ENCODE measurements at places on chromosomes 1 and 21.

- DNase-seq = no peak
Observed at GRCh38 chr1:10867914-10868598, 71.6 kb upstream of the CASZ1 start.

DNA sequence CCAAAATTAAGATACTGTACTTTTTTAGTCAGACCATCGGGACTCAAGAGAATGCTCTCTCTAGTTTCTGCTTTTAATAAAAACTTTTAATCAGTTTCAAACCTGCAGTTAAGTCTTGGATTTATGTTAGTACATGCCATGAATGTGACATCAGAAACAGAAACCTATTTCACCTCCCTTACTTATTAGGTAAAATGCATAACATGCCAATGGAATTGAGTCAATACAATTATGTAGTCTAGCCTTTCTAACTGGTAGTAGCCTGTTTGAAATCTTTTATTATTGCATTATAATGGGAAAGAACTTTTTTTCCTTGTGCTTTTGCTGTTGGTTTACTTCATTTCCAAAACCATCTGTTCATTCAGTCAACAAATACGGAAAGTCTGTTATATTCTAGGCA is 4.8 kb downstream of the PHACTR4 start:
- no peak for DNase-seq

DNA sequence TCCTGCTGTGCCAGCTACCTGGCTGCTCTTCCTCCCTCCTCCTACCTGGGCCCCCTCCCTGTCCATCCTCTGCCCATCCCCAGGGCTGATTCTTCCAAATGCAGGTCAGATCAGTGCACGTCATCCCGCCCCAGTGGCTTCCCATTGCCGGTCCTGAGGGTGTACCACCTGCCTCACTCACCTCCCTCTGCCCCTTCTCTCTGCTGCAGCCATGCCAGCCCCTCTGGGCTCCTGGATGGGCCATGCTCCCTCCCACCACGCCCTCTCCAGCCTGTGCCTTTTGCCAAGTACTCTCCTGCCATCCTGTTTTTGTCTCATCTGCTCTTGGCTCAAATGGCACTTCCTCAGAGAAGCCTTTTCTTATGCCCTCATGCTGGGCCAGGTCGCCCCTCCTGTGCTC is 95.8 kb downstream of the ARHGEF10L start:
- no peak for DNase-seq

- peak; percentile 64 for DNase-seq
Observed at GRCh38 chr21:45590246-45590725, 48.0 kb upstream of the SLC19A1 start.

- DNase-seq = no peak
Observed at GRCh38 chr1:202029171-202029665, 18.8 kb downstream of the ELF3 start.

DNA sequence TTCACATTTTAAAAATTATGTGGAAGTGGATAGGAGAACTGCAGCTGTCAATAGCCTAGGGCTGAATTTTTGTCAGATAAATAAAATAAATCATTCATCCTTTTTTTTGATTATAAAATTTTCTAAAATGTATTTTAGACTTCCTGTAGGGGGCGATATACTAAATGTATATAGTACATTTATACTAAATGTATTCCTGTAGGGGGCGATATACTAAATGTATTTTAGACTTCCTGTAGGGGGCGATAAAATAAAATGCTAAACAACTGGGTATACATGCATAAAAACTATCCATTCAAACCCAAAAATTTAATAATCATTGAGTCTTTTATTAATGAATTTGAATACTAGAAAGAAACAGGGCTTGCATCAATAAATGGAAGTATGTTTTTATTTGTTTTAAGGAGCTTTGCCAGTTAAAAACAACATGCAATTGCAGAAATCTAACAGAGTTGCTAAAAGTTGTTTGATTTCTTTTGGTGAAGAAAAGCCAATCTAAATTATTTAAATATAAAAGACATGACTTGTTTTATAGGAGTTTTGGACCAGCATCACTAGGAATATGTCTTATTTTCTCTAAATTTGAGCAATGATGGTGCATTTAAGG is 31.4 kb downstream of the CLCA1 start:
- DNase-seq = no peak

DNA sequence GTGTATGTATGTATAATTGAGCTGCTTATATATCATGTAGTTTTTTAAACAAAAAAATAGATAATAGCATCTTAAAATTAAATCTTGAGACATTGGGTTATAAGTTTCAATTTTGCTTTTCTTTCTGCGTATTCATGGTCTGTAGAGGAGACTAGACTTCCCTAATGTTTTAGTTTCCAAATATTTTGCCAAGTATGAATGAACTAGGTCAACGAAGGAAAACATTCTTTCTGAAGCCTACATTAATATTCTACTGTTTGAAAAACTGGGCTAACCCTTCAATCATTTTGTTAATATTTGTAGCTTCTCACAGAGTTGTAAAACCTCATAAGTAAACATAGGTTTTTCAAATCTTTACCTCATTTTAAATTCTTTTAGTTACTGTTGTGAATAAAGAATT is 592.7 kb downstream of the USP25 start:
- DNase-seq = no peak

DNA sequence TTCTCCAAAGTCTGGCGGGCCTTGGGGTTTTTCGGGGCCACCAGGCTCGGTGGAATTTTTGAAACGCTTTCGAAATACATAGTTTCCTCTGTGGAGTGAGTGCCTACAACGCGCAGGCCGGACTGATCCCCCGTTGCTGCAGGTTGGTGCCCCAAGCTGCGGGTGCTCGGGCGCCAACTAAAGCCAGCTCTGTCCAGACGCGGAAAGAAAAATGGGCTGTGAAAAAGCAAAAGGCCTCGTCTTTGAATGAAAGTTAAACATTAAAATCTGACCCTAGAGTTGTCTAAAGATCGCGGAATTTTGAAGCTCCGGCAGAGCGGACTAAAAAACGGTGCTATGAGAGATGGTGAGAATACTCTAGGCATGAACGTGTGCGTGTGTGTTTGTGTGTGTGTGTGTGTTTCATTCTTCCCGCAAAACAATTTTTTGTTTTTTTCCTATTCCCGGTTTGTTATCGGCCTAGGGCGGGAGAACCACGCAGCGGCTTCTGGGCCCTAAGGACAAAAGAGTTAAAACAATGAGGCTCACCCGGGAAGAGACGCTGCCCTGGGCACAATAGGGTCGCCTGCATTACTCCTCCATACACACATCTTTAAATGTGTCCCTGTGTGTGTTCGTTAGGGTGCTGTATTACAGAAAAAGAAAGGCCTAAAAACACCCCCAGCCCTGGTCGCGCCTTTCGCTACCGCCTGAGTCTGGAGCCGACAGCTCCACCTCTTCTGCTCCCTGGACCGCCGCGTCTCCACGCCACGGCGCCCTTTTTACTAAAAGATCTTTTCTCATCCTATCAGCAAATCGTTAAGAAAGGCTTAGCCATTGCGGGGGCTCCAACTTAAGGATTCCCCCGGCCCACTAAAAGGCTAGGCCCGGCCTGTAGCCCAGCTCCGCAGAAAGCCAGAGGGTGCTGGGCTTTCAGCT is 3.2 kb downstream of the TBX15 start:
- DNase-seq = no peak

DNA sequence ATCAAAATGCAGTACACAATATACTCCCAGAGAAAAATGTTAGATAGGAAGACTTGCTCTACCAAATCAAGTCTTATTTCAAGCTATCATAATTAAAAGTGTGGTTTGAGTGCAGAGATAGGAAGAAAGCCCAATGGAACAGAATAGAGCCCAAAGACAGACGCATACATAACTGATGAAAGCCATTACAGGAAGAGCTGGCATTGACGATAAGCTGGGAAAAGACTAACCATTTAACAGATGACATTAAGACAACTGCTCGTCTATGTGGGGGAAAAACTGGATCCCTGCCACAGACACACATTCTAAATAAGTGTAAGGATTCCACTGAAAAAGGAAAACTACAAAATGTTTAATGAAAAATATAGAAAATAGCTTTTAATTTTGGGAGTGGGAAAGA is 85.5 kb downstream of the NGF start:
- no peak for DNase-seq

GRCh38 chr21:41576013-41576615 is 68.2 kb upstream of the TMPRSS2 start:
- no peak for DNase-seq

GRCh38 chr1:64405833-64406232 is 64.1 kb upstream of the CACHD1 start:
- no peak for DNase-seq

DNA sequence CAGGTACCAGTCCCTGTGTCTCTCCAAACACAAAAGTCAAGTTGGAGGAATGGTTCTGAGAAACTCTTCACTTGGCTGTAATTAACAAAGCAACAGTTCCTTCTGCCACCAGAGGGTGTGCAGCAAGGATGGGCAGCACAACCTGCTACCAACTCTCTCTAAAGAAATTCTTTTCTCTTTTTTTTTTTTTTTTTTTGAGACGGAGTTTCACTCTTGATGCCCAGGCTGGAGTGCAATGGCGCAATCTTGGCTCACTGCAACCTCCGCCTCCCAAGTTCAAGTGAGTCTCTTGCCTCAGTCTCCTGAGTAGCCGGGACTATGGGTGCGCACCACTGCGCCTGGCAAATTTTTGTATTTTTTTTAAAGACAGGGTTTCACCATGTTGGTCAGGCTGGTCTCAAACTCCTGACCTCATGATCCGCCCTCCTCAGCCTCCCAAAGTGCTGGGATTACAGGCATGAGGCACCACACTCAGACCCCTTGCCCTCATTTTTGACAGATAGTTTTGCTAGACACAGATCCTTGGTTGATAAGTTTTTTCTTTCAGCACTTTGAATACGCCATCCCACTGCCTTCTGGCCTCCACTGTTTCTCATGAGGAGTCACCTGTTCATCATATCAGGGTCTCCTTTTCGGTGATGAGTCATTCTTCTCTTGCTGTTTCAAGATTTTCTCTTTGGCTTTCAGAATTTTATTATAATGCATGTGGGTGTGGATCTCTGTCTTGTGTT is 12.1 kb upstream of the DEGS1 start:
- no peak for DNase-seq

GRCh38 chr1:77413541-77414335 is 131.9 kb downstream of the AK5 start:
- DNase-seq = no peak

GRCh38 chr1:81111818-81112217 is 688.9 kb upstream of the ADGRL2 start:
- DNase-seq = no peak

GRCh38 chr1:222087221-222087920 is 345.5 kb upstream of the DUSP10 start:
- DNase-seq = no peak

GRCh38 chr1:190679454-190679853 is 201.8 kb upstream of the BRINP3 start:
- DNase-seq = no peak

DNA sequence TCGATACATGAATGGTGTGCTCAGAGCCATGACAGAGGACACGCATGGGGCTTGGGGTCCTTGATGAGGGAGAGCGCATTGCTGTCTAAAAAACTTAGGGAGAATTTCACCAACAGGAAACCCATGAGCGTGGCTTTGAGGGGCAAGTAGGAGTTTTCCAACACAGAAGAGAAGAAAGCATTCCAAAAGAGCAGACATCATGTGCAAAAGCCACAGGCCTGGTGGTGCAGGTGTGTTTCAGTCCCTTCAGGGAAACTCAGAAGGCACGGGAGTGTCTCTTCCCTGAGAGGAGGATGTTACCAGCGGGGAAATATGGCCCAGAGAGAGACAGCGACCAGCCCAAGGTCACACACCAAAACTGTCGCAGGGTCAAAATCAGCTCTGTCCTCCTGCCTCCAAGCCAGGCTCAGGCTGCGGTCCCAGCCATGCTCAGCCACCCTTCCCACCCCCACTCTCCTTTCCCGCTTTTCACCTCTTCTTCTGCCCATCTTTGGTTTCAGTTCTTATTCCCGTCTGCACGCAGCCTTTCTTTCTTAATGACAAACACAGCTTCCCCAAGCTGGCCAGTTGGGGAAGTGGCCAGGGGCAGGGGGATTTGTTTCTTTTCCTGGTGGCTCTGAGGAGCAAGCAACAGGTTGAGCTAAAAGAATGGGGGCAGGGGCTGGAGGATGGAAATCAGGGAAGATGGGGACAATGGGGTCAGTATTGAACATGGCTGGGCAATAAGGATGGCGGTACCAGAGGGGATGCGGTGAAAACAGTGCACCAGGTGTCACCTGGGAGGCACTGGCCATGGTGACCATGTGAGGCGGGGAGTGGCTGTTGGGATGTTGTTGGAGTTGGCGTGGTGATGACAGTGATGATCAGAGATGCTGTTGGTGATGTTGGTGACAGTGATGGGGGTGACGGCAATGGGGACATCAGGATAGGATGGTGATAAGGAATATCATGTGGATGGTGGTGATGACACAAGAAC is 10.3 kb downstream of the LAPTM5 start:
- no peak for DNase-seq

DNA sequence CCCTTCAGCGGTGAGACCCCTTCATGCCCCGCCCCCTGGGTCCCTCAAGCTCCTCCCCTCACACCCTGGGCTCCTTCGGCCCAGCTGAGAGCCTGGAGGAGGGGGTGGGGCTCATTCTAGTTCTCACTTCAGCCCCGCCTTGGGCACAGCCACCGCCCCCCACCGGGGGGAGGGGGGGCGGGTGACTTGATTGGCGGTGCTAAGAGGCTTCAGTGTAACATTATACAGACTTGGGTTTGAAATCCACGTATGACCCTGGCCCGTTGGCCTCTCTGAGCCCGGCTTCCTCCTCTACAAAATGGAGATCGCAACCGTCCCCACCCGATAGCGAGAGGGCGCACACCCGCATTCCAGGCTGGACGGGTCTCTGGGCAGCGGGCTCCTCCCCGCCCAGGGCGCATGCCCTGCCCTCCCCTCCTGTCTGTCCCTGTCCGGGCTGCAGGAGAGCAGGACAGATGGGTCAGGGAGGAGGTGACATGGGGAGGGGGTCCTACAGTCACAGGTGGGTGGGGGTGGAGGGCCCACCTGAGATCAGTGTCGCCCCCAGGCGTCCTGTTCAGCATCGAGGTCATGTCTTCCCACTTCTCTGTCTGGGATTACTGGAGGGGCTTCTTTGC is 5.1 kb downstream of the CLCNKB start:
- no peak for DNase-seq

DNA sequence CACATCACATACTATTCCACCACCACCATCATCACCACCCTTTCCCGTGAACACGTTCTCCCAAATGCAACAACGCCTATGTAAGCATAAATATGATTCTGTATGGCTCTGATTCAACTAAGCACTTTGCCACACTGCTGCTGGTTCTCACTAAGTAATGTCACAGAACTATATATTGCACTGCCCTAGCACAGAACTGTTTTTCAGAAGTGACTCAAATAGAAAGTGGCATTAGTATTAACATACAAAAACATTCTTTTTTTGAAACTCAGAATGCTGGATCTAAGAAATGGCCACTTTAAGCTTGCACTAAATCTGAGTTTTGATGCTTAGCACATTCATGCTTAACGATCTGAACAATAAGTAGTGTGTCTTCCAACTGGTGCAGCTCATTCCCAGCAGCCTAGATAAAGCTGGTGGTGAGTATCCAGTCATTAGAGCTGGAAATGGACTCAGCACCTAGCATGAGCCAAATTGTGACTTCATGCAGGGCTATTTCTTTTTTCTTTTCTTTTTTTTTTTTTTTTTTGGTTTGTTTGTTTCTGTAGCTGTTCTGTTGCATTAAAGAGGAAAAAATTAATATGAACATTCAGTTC is 46.2 kb upstream of the ZC3H11B start:
- no peak for DNase-seq

- no peak for DNase-seq
Observed at GRCh38 chr1:52366517-52366827, 467 bp upstream of the CC2D1B start.

GRCh38 chr1:61839679-61840078 is 97.4 kb downstream of the PATJ start:
- no peak for DNase-seq

GRCh38 chr1:217018648-217019047 is 295.4 kb upstream of the ESRRG start:
- DNase-seq = no peak

GRCh38 chr1:92066321-92066720 is 8.9 kb downstream of the SETSIP start:
- no peak for DNase-seq

All from activated gamma-delta T cell (primary cell).